ENCODE measurements at places on chromosomes 5 and 9. TPM values are rescaled to one million over a fixed set of nuclear protein-coding genes. Genes with fewer than 3 reads are reported as not detected.

Gene BSPRY
- 0.13 TPM for total RNA-seq

Gene PDGFRB
- total RNA-seq = 1.8 TPM

Gene PLPP7
- 3.3 TPM for total RNA-seq

DNA sequence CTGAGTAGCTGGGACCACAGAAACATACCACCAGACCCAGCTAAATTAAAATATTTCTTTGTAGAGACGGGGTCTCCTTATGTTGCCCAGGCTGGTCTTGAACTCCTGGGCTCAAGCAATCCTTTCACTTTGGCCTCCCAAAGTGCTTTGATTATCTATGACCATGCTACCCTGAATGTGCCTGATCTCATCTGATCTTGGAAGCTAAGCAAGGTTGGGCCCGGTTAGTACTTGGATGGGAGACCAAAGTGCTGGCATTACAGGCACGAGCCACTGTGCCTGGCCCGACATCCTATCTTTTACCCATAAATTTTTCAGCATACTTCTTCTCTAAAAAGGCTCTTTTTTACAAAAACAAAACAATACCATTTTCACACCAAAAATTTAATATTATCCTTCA is 137.0 kb upstream of the LRRTM2 start:
- DNase-seq = no peak

Gene PCDHA11
- total RNA-seq = 0.08 TPM

Gene GARIN3
- total RNA-seq = not detected

- no peak for DNase-seq
Observed at GRCh38 chr5:32724526-32724925, 13.4 kb downstream of the NPR3 start.

DNA sequence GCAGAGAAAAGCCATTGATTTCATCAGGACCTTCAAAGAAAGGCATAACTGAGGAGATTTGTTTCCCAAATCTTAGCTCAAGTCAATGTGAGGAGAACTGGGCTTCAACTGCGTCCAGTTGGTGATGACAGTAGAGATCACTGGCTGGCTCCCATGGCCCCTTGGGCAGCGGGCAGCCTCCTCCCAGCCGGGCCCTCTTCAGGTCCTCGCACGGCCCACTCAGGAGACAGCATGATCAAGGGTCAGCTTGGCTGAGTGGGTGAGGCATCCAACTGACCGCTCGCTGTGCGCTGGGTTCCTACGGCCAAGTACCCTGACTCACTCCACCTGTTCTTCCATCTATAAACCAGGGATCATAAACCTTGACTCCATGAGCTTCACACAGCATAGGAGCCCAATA is 274.0 kb downstream of the NSG2 start:
- no peak for DNase-seq

Gene TAF1L
- total RNA-seq = not detected

Gene FNBP1
- total RNA-seq = 53.6 TPM

DNA sequence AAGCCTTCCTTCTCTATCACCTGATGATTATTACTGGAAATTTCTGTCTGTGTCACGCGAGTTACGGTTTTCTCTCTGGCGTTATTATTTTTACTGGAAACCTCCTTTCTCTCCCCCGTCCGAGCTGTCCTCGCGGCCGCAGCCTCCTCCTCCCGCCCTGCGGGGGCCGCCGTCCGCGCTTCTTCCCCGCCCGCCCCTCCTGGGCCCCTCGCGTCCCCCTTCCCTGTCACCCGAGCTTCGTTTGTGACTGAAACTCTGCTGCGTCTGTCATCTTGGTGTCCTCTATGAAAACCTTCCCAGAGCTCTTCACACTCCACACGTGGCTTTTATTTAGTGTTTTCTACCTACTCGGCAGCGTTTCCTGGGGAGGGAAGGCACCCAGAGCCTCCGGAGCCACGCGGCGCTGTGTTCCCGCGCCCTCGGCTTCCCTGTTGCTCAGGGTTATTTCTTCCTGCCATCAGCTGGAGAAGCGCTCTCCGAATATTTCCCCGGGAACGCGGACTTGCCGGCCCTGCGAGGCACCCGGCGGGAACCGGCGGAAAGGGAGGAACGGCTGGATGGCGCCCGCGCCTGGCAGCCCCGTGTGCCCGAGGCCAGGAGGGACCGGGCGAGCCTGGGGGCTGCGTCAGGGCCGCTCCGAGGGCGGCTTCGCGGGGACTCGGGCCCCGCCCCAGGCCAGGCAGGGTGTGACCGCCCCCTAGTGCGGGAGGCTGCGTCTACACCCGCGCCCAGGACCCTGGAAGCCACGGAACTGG is 33.9 kb downstream of the TRIP13 start:
- DNase-seq = no peak

- DNase-seq = no peak
Observed at GRCh38 chr9:135521608-135522095, 412 bp downstream of the LCN1 start.

Gene SLC6A3
- total RNA-seq = 0.05 TPM

DNA sequence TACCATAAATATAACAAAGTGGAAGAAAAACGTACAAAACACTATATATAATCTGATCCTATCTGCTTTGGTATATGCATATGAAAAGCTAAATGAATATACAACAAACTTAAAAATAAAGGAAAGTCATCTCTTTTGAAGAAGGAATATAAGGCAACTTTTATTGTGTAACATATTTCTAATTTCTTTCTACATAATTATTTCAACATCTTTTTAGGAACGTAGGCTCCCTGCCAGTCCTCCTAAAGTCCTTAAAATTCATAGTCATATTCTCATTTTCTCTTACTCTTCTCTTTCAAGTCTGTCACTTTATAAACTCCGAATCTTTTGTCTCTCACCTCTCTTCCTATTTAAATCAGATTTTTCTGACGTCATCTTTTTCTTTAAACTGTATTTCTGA is 9.6 kb downstream of the DEPDC1B start:
- DNase-seq = no peak

GRCh38 chr5:59813761-59814536 is 79.6 kb downstream of the PDE4D start:
- peak; percentile 55 for DNase-seq

- DNase-seq = no peak
Observed at GRCh38 chr9:87512311-87512710, 14.6 kb downstream of the DAPK1 start.

GRCh38 chr5:73805449-73805848 is 179.5 kb downstream of the ARHGEF28 start:
- DNase-seq = no peak

DNA sequence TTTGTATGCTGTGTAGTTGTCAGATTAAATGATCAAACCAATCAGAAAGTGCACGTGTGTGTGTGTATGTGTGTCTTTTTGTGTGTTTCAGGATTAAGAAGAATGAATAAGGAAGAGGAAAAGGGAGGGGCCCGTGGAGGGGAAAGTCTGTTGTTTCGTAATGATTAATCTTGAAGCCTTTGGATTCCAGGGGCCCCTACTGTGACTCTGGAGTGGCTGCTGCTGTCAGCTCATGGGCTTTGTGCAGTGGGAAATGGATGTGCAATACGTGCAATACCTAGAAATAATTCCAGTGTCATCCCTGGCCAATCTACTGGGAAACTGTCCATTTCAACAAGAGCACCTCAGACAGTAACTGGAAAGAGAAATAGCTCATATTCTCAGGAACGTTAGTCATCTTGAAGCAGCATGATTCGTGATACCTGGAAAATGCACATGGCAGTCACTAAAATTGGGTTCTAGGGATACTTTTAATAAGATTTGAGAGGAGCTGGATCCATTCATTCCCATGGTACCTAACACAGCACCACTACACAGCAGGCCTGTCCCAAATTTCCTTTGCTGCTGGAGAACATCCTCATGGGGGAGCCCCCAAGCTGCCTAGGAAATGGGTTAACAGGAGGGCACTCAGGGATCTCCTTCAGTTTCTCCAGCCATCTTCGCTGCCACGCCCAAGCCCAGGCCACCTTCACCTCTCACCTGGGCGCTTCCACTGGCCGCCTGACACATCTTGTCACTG is 186.3 kb downstream of the NR3C1 start:
- DNase-seq = no peak

GRCh38 chr5:143606043-143606752 is 202.7 kb upstream of the NR3C1 start:
- no peak for DNase-seq

Gene PCDHGC5
- 0.36 TPM for total RNA-seq

GRCh38 chr5:179239256-179240135 is 105.8 kb downstream of the ADAMTS2 start:
- no peak for DNase-seq

Gene HMCN2
- 0.05 TPM for total RNA-seq

- no peak for DNase-seq
Observed at GRCh38 chr9:127423476-127423933, 677 bp upstream of the ZNF79 start.

DNA sequence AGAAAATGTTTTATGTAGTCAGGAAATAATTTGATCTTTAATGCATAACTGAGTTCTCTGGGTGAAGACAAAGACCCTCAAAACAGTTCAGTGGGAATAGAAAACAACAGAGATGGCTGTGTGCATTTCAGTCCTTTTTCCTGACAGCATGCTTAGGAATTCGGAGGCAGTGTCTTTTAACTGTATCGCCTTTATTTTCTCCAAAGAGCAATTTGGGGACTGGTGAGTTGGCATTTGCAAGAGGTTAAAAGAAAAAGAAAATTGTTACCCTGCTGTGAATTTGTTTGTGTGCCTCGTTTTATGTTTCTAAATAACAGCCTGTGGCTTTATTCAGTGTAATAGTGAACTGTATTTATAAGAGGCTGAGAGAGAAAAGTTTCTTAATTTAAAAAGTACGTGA is 227.8 kb upstream of the DMAC1 start:
- DNase-seq = no peak

DNA sequence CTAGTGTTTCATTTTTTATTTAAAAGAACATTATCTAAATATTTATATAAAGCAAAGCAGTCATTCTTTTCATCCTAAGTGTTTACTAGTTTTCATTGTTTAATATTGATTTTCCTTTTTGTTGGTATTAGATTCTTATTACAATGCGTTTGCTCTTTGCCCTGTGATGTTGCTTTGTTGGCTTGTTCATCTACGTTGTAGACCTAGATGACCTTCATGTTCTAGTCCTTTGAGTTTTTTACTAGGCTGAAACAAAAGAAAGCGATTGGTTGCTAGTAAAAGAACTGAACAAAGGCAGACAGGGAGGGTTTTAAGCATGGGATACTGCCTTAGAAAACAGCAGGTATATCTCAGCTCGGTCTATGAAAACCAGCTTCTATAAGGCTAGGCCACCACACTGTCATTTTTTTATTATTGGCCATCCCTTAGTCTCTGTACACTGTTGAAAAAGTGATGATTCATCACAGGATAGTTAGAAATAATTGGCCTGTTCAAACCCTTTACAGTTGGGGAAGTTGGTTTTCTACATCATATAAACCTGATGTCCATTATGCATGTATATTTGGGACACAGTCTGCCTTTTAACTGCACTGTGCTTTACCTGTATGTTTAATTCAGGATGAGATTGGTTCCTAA is 119.0 kb downstream of the ZCCHC7 start:
- no peak for DNase-seq

Gene PROB1
- total RNA-seq = 2.3 TPM

GRCh38 chr5:56507351-56507930 is 274.3 kb upstream of the ANKRD55 start:
- no peak for DNase-seq

DNA sequence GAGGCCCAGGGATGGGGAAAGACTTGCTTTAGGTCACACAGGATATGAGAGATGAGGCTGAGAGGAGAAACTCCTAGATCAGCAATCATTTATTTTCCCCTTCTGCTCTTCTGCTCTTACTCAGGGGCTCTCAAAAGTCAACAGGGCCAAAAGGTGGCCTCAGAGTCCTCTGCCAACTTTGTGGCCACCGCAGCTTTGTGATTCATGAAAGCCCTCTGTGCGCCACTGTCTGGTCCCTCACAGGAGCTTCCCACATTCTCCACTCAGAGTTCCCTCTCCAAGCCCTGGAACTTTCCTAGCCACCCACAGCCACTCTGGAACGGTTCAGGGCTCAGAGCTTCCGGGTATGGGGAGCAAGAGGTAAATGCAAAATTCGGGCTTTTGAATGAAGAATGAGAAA is 82.4 kb downstream of the COL27A1 start:
- no peak for DNase-seq

DNA sequence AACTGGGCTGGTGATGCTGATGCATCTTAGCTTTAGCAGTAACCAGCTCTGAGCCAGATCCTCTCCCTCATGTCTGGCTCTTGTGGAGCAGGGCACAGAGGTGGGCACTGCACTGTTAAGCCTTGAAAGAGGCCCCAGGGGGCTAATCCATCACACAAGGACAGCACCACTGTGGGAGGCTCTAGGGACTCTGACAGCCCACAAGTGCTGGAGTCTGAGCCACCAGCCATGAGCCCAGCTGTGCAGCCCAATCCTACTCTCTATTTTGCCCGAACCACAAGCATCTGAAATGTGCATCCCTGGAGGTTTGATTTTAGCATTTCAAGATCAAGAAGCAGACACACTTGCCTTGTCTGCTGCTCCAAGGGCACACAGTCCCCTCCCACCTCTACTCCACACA is 407.1 kb upstream of the TRPC7 start:
- no peak for DNase-seq

GRCh38 chr5:32172923-32173266 is 1.2 kb downstream of the GOLPH3 start:
- no peak for DNase-seq

- no peak for DNase-seq
Observed at GRCh38 chr9:98627296-98627695, 81.4 kb downstream of the GABBR2 start.

DNA sequence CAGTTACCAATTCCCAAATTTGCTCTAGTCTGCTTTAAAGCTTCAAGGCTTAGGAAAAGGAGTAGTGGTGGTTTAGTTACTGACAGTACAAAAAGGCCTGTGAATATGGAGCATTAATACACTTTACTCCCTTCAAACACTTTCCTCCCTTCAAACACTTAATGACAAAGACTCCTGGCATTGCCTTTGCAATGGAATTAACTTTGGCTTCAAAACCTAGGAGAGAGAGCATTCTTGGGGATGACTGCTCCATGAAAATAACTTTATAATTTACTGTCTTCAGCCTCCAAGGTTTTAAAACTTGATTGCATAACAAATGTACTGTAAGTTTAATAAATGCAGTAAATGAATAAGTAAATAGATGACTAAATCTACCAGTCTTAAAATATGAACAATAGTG is 185.6 kb downstream of the TRPM3 start:
- DNase-seq = no peak

DNA sequence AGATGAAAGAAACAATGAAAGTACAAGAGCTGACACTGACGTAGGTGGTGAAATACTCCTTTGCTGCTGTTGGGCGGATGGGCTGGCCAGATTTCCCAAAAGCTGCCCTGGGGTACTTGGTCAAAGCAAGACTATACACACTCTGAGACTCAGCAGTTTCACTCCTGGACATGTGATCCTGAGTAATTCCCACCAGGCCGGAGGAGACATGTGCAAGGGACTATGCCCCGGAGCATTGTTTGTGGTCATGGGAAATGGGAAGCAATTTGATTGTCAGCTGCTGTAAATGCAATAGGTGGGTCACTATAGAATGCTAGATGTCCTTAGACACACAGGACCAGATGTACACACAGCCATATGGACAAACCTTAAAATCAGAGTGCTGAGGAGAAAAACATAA is 116.1 kb downstream of the DCP2 start:
- DNase-seq = no peak

Gene FOXI1
- 0.44 TPM for total RNA-seq

Gene SLC6A7
- not detected for total RNA-seq

- DNase-seq = no peak
Observed at GRCh38 chr5:67416133-67416937, 219.7 kb upstream of the CD180 start.

Gene CD14
- total RNA-seq = 2.5 TPM

GRCh38 chr9:130870491-130871381 is 25.9 kb downstream of the QRFP start:
- DNase-seq = no peak
